Mesenteric fat pad (tissue), 1 donor: ENCODE measurements at places on chromosomes 13 and 19. TPM values are rescaled to one million over a fixed set of nuclear protein-coding genes. Genes with fewer than 3 reads are reported as not detected.

Gene NUCB1
- total RNA-seq: 304 TPM

DNA sequence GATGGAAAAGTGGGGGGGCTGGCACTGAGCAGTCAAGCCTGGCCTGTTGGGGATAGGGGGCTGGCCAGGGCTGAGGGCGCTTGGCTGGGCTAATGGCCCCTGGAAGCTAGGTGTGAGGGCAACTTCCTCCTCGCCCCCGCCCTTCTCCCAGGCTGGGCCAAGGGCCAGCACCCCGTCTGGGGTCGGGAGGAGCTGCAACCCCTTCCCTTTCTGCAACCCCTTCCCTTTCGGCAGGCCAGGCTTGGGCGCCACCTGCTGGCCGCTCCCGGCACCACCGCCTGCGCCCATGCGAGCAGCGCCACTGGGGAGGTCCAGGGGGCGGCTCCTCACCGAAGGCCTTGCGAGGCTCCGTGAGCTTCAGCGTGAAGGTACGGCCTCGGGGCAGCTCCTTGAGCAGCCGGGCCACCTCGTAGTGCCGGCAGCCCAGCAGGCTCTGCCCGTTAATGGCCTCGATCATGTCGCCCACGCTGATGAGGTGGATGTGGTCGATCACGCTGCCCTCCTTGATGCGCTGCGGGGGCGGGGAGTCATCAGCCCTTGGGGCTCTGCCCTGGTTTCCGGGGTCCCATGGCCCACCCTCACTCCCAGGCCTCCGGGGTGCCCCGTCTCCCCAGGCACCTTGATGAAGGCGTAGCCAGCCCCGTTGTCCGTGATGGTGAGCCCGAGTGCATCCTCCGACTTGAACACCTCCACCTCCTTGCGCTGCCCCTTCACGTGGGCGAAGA, 5.0 kb upstream of the PTGER1 start:
- peak; percentile 91 for DNase-seq

- DNase-seq: no peak
Measured at GRCh38 chr13:31029102-31029501, 96.6 kb downstream of the TEX26 start.

GRCh38 chr13:48281556-48281955, 22.0 kb upstream of the RB1 start:
- DNase-seq: no peak

DNA sequence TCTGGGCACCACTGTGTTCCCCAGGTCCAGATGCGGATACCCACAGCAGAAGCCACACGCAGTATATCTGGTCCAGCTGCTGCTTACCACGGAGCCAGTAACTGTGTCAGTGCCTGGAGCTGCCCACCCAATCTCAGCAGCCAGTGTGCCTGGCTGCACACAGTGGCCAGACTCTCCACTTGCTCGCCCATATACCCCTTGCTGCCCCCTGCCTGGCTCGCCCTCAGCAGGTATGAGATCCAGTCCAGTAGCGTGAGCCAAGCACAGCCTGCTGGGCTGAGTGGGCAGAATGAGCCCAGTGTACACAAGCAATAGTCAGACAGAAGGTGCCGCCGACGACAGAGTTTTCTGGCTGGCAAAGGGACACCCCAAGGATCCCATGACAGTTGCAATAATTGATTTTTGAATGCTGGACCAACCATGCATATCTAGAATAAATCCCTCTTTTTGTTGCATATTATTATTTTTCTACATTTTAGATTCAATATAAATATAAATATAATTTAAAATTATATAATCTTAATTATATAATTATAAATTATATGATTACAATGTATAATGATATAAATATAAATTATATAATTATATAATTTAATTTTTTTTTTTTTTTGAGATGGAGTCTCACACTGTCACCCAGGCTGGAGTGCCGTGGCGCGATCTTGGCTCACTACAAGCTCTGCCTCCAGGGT, 918.8 kb upstream of the MIR17HG start:
- no peak for DNase-seq

DNA sequence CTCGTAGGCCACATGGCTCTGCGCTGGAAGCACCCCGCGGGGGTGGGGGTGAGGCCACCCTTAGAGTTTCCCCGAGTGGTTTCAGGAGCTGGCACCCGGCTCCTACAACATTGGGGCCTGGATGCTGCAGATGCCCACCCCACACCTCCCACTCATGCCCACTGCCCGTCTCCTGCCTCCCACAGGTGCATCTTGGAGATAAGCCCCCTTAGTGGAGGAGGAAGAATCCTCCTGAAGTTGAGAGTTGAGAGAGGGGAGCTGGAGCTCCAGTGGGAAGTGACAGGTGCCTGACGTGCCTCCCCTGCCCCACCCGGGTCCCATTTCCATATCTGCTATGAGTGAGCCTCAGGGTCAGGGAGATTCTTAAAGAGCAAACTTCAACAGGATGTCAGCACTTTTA, 341.3 kb downstream of the TEX29 start:
- DNase-seq: peak; percentile 74

- no peak for DNase-seq
Measured at GRCh38 chr13:26872525-26873385, 112.2 kb upstream of the GPR12 start.

DNA sequence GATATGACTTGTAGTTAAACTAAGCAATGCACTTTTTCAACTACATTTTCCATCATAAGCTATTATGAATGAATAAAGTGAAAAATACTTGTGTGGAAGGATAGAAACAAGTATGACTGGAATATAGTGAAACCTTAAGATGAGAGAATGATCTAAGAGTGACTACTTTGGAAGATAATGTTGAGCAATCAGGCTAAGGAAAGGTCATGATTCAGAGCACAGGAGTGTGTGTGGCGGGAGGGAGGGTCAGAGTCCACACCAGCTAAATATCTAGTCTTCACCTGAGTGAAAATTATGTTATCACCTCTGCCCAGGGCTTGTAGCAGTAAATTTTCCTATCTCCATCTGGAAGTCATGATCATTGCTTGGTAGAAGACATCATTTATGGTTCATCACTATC, 833.4 kb upstream of the ATXN8OS start:
- no peak for DNase-seq

GRCh38 chr19:1384085-1384462, 367 bp downstream of the NDUFS7 start:
- DNase-seq: no peak

DNA sequence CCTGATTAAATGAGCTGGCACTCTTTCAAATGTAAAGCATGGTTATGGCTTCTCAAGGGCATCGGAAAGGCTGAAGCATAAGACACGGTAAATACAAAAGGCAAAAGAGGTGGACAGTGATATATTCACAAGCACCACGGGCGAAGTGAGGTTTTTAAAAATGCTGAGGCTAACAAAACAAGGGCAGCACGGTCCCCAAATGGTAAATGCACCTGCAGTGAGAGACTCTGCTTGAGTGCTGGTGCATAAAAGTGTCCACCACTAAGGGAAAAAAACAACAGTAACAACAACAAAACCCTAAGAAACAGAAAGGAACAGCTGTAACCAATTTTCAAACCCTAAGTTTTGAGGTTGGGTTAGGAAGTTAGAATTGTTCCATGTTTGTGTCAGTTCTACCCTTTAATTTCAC, 234.9 kb downstream of the PCDH9 start:
- DNase-seq: no peak

- no peak for DNase-seq
Measured at GRCh38 chr19:40596608-40597328, 4.4 kb upstream of the LTBP4 start.

DNA sequence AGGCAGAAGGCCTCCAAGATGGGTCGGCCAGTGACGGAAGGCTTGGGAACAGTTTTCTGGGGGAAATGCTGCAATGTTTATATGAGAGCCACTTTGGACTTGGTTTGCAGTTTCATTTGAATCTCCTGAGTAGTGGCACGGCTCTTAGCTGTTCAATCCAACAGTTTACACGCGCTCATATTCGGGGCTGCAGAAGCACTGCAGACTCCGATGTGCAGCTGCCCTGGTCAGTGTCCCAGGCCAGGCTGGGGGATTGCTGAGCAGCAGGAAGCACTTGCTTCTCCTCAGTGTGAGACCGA, 31.7 kb downstream of the CEBPG start:
- DNase-seq: no peak

GRCh38 chr13:101681834-101682233, 229.4 kb downstream of the ITGBL1 start:
- no peak for DNase-seq

Gene SCN1B
- 17.3 TPM for total RNA-seq

DNA sequence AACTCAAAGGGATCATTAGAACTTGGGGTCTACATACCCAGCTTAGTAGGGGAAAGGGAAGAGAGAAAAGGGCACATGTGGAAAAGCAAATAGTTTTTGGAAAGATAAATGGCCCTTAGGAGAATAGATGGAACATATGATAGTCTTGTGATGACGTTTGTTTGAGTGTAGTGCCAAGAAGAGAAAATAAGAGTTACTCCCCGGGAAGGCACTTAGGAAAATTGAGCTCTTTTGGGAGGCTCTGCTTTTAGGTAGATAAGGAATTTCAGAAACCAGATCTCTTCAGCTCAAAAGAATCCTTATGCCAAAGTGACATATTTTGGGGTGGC, 44.8 kb upstream of the SERTM1 start:
- no peak for DNase-seq

DNA sequence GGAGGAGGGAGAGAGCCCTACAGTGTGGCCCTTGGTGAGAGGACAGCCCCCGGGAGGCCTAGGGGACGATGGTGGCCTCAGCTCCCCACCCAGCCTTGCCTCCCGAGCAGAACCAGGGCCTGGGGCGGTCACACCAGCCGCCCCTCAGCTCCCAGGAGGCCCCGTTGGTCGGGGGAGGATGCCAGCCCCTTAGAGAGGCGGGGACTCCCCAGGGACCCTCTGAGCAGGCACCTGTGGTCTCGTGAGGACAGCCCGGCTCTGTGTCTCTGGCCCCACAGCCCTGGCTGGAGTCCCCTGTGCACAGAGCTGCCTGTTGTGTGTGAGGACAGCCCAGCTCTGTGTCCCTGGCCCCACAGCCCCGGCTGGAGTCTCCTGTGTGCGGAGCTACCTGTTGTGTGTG, 158.8 kb downstream of the KDM4B start:
- no peak for DNase-seq

GRCh38 chr13:72204291-72204690, 337.3 kb upstream of the DACH1 start:
- DNase-seq: no peak
